ENCODE measurements at places on chromosomes 11 and 22. TPM values are rescaled to one million over a fixed set of nuclear protein-coding genes. Genes with fewer than 3 reads are reported as not detected.

DNA sequence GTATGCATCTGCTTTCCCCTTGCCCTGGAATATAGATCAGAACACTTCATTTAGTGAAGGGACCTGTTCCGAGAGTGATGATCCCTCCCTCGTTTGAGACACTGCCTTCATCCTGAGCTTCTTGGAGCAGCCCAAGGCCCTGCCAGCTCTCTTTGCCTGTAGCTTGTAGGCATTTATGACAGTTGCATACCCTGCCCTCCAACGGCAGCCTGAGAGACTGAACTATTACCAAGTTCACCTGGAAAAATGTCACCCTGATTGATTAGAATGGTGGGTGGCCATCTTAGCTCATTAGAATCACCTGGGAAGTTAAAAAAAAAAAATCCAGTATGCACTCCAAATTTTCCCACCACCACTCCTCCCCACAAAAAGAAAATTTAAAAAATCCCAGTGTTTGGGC is 1.5 kb downstream of the MICAL3 start:
- DNase-seq = no peak

DNA sequence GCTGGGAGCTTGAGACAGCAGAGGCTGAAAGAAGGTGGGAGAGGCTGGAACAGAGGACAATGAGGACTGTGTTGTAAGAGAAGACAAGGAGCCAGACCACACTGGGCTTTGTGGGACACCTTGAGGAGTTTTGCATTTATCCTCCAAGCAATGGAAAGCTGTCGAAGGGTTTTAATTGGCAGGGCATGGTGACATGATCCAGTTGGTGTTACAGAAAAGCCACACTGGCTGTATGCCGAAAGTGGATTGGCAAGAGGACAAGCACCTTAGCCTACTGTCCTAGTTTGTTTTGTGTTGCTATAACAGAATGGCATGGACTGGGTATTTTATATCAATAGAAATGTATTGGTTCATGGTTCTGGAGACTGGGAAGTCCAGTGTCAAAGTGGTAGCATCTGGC is 14.0 kb upstream of the APLNR start:
- no peak for DNase-seq

DNA sequence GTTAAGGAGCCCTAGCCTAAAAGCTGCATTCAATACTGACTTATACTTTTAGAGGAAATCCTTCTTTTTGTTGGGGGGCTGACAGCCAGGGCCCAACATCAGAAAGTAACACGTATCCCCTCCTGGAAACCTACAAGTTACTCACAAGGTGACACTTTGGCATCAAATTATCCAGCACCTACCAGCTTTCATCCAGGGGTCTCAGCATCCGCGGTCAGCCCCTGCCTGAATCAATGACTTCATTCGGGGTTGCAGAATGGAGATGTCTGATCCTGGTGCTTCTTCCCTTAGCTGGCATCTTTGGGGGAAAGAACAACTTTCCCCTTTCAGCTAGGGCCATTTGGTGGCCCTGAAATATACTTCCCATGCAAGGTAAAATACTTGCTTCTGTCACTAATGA is 5.3 kb upstream of the NAP1L4 start:
- no peak for DNase-seq

TIGD3 gene
- total RNA-seq = 0.42 TPM

GRCh38 chr11:45368697-45369096 is 82.6 kb upstream of the SYT13 start:
- no peak for DNase-seq

DNA sequence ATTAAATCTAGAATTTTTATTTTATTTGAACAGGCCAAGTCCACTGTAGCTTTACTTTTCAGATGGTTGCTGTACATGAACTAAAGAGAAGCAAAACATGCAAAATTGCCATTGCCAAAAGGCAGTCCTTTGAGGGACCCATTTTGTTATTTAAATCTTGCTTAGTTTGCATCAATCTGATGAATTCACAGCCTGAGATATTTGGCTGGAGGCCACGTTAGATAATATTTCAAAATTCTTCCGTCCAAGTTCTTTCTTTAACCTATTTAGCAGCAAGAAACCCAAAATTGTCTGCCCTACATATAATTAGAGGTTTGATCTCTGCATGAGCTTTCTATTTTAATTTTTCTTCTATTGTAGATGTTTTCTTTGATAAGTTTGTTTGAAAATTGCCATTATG is 1706.9 kb upstream of the RAG2 start:
- DNase-seq = no peak

Data from activated CD4-positive, alpha-beta T cell treated with anti-CD3 and anti-CD28 coated beads, Interleukin-2, amount 10 ng/mL, durations not matched to agents 7 days and 5 days (primary cell).